Stimulated activated CD4-positive, alpha-beta T cell treated with anti-CD3 and anti-CD28 coated beads, Interleukin-1b, Interleukin-23, amount 100 ng/mL, for 24 hours (primary cell): ENCODE measurements at places on chromosomes 6 and 20.

DNA sequence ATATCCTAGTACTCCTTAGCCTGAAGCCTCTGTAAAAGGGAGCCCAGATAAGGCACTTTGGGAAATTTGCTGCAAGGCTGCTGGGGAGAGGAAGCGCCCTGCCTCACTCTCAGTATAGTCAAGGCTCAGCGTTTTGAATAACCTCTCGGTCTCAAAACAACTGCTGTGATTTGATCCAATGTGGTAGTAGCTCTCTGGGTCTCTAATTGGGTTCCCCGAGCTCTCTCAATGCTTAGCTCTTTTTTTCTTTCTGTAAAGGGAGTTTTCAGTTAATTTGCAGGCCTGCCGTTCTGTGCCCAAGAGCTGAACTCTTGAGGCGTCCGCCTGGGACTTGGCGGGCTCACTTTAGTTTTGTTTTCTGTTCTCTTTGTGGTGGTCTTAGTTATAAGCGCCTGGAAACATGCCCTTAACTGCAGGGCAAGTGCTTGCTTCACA, 41.2 kb downstream of the ZHX3 start:
- no peak for DNase-seq

DNA sequence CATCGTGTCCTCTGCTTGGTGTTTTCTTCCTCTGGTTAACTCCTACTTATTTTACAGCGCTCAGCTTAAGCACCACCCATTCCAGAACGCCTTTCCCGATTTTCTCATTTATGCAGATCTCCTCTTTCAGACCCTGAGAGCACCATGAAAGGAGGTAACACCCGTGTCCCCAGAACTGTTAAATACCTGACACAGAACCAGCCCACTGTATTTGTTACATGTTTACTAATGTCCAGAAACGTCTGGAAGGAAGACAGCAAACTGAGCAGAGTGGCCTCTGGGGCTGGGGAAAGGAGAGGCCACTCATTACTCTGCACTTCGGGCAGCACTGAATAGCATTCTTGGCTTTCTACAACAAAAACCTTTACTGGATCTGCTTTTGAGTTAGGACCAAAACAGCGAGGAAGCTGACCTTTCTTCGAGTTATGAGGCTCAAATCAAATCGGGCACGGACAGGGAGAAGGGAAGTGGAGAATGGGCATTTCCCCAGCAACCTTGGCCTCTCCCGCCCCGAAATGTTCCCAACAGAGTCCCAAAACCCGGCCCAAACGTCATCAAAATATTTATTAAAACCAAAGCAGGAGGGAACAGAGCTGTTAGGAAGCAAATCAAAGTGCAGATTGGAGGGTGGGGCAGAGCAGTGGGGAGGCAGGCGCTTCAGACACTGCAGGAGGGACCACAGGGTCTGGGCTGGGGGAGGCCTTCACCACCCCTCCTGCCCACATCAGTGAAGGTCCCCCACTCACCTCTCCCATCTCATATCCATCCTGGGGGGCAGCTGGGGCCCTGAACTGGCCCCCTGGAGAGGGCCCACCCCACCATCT, 1.1 kb upstream of the NECAB3 start:
- no peak for DNase-seq

- DNase-seq, result no peak
Measured at GRCh38 chr20:46084805-46085178, 5.0 kb downstream of the NCOA5 start.

DNA sequence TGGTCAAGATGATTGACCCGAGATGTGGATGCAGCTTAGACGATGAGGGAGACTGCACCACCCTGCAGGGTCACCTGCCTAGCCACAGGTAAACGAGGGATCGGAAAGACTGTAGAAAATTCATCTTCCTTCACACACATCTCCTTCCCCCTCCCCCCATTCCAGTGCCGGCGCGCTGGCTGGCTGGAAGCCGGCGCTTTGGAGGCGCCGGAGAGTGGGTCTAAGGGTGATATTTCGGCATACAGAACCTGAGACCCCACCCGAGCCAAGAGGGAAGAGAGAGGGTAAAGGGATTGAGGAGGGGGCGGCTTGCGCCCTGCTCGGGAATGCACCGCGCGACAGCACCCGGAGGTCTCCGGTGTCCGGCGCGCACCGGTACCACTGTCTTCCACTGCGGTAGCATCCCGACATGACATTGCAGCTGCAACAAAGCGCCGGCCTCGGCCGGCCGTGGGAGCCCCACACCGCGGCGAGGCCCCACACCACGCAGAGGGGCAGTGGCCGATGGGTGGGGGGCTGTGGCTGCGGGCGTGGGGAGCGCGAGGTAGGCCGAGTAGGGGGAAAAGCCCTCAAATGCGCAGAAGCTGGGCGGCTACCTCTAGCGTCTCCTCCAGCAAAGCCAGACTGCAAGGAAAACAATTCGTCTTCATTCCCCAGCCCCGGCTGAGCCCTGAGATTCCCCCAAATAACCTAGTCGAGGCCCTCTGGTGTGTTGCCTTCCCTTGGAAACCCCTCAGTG, 984 bp downstream of the TNFRSF21 start:
- no peak for DNase-seq

- no peak for DNase-seq
Measured at GRCh38 chr6:1540864-1541521, 68.7 kb upstream of the FOXC1 start.

GRCh38 chr20:4100679-4101078, 85.3 kb upstream of the RNF24 start:
- DNase-seq, result no peak

- DNase-seq, result no peak
Measured at GRCh38 chr6:13853871-13854270, 39.5 kb upstream of the MCUR1 start.

DNA sequence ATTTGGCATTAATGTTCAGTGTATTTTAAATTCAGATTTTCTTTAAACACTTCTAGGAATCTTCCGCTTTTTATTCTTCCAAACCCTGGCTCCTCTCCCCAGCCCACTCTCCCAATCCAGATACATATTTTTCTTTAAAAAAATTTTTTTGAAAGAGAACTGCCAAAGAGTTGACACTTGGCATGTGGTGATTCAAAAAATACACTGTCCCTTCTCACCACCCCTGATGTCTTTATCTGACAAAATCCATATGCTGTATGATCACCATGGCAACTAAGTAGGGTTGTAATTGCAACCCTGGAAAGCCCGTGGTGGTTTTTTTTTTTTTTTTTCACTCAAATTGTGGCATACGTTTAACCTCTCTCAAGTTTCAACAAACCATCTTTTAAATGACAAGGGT, 355.8 kb upstream of the SASH1 start:
- no peak for DNase-seq

- no peak for DNase-seq
Measured at GRCh38 chr6:56280126-56280525, 32.7 kb upstream of the COL21A1 start.

GRCh38 chr6:149489967-149490366, 5.2 kb upstream of the ZC3H12D start:
- no peak for DNase-seq

DNA sequence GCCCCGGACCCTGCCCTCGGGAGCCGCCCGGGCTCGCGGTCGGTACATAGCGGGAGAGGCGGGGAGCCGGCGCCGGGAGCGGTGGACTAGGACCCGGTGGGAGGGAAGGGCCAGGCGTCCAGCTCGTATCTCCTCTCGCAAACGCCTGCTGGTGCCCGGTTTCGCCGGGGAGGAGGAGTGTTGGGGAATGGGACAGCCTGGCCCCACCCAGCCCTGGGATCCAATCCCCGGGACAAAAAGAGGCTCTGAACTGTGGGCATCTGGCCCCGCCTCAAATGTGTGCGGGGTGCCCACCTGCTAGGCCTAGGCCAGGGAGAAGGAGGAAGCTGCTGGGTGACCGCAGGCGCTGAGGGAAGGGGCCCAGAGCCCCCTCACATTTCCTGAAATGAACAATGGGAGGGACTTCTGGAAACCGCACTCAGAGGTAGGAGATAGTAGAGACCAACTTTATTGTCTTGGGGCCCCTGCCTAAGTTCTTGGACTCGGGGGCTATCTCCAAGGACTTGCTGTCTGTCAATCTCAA, at the start of gene KCNK17:
Gene KCNK17, minus strand, starts transcription at position 147 of the 523 bp plus-strand sequence. Its CDS starts 99 bp downstream, at position 48.
- no peak for DNase-seq

DNA sequence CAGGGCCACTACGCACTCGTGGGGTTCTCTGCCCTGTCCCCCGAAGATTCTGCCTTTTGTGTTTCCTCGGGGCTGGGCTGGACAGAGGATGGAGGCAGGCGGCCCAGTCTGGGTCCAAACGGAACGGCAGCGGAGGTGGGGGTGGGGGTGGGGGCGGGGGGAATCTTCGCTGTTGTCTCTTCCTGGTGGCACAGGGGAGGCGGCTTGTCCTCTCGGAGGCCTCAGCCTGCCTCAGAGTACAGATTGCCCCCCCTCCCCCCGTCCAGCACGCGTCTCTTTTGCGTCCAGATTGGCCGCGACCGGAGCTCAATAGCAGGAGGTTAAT, 1.4 kb upstream of the INSM1 start:
- no peak for DNase-seq

- no peak for DNase-seq
Measured at GRCh38 chr6:24985323-24985722, 49.6 kb upstream of the RIPOR2 start.

GRCh38 chr6:9401960-9402359, 966.6 kb upstream of the SLC35B3 start:
- no peak for DNase-seq

- DNase-seq, result no peak
Measured at GRCh38 chr6:26170951-26171841, 84.0 kb downstream of the HFE start.

GRCh38 chr6:161066511-161066910, 74.9 kb downstream of the MAP3K4 start:
- DNase-seq, result no peak

DNA sequence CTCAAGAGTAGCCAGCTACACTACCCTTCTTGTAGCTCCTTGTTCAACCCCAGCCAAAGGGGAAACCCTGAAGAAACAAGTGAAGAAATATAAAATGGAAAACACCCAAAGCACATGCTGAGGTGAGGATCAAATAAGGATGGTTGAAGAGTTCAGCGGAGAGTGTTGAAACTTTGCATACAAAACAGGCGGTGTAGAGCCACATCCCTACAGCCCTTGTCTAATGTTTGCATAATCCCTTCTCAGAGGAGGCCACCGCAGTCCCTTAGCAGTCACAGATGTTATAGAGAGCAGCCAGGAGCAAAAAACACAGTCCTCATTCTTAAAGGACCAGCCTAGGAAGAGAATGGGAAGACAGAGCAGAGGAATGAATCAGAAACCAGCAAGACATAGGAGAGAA, 350.7 kb upstream of the SASH1 start:
- no peak for DNase-seq

GRCh38 chr6:170226647-170227046, 64.2 kb downstream of the DLL1 start:
- no peak for DNase-seq

- DNase-seq, result no peak
Measured at GRCh38 chr6:1395506-1395905, 6.1 kb downstream of the FOXF2 start.

DNA sequence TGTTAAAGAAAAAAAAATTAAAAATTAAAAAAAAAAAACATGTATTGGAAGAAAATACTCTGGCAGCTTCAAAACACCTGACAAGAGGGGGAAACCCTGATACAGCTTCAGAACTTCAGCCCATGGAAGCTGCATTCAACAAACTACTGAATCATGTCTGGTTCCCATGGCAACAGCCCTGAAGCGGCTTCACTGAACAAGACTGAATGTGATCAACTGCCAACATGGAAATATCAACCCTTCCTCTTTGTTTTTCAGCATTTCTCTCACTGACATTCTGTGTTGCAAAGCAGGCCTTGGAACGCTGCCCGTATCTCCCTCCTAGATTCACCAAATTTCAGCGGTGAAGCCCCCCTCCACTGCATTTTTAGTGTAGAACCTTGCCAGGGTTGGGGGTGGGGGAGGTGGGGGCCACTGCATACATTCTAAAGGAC, 91.3 kb upstream of the SHLD1 start:
- no peak for DNase-seq

- DNase-seq, result no peak
Measured at GRCh38 chr6:63821442-63821841, 185.8 kb downstream of the PHF3 start.

DNA sequence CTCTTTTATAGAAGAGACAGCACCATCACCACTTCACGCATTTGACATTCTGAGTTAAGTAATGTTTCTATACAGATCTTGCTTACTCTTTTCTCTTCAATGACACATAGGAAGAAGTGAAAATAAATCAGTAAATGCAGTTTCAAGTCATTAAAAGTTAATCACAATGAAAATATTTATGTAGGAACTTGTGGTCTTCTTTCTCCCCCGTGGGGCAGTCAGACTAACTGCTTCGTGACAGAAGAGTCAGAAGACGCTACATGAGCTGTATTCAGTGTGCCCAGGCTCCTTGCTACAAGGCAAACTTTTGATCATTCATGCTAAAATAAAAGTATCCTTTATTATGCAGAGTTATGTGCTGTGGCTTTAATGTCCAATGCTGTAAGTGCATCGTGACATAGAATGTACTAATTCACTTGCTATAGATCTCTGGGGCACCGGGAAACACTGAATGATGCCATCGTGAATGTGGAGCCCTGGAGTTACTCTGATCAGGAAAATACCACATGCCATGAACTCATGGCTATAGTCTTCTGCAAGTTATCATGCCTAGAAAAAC, 117.8 kb upstream of the TRAF3IP2 start:
- DNase-seq, result no peak

DNA sequence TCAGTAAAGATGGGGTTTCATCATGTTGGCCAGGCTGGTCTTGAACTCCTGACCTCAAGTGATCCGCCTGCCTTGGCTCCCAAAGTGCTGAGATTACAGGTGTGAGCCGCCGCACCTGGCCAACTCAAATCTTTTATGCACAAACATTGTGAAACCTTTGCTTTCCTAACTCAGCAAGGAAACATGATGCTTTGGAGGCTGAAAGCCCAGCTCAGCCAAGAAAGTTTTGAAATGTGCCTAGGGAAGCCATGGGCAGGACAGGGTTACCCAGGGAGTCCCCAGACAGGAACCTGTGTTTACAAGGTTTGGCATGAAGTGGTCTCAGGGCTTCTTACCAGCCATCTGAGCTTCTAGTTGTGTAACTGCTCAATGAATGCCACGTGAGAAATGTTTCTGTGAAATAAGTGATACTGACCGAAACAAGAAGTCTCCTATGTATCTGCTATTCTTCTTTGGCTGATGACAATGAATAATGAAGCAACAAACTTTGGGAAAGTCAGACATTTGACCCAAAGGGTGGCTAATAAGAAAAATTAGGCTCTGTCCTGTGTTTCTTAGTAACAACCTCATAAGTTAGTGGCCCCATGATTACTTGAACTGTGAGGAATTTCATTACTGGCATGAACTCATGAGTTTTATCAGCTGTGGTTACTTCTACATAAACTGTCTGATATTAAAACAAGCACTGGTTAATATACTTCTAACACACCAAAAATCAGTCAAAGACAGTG, 163.5 kb downstream of the KIF6 start:
- DNase-seq, result no peak

- no peak for DNase-seq
Measured at GRCh38 chr6:41697861-41698781, 37.3 kb downstream of the TFEB start.

- no peak for DNase-seq
Measured at GRCh38 chr6:157787080-157787479, 36.0 kb upstream of the SNX9 start.
